ENCODE measurements at places on chromosomes 4 and X.

- no peak for DNase-seq
Observed at GRCh38 chr4:38178392-38178995, 218.3 kb downstream of the PTTG2 start.

GRCh38 chr4:152556283-152556682 lies 20.4 kb upstream of the FBXW7 start:
- no peak for DNase-seq

GRCh38 chr4:41141900-41142299 lies 72.4 kb downstream of the APBB2 start:
- no peak for DNase-seq

- DNase-seq, result peak; percentile 70
Observed at GRCh38 chr4:89307446-89308160, at the start of gene GPRIN3. TSS of gene GPRIN3 (minus strand) at chr4:89307800. CDS start at chr4:89250110, 57,690 bp downstream.

DNA sequence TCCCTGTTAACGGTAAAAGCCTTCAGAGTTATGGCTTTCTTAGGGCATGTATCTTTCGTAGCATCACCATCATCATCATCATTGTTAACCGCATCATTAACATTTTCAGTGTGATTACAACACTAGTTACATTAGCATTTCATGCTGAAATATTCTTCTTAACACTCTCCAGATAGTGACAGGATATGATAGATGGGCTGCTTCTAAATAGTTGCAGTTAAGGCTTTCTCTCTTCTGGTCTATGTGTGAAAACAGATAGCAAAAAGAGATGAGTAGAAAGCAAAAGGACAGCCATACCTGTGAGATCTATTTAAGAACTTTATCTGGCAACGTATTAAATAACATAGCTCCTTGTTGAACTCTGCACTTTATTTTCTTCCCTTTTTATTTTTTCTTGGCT lies 1069.8 kb downstream of the ADGRL3 start:
- DNase-seq, result no peak

GRCh38 chr4:62814510-62815047 lies 1594.7 kb downstream of the TECRL start:
- no peak for DNase-seq

GRCh38 chr4:148740701-148741100 lies 298.5 kb upstream of the NR3C2 start:
- DNase-seq, result no peak

GRCh38 chr4:6427439-6428090 lies 44.8 kb downstream of the PPP2R2C start:
- no peak for DNase-seq

DNA sequence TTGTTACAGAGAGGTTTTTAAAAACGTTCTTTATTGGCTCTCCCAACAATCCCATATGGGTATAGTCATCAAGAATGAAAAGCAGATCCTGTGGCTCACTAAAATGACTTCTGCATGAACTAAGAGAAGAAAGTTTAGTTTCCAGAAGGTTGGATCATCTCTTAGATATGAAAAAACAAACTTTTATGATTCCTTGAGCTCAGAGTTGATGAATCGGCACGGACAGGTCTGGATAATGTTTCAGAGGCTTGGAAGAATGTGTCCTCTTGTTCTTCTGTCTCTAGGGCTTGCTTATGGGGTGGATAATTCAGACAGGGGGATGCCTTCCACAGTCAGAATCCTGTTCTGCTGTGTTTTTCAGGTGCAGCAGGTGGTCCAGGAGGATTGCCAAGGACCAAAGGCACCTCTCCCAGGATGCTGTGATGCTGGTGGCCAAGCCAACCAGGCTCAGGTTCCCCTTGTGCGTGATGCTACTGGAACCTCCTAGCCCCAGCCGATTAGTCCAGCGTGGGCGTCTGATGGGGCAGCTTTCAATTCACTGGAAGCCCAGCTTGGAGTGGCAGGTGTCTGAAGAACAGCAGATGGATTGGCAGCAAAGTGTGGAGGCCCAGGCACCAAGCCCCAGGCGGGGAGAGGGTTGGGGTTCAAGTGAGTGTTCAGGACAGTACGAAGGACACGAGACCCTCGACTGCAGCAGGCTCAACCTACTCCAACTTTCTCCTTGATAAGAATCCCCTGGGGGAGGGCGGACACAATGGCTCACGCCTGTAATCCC lies 30.3 kb downstream of the CCKAR start:
- DNase-seq, result no peak

DNA sequence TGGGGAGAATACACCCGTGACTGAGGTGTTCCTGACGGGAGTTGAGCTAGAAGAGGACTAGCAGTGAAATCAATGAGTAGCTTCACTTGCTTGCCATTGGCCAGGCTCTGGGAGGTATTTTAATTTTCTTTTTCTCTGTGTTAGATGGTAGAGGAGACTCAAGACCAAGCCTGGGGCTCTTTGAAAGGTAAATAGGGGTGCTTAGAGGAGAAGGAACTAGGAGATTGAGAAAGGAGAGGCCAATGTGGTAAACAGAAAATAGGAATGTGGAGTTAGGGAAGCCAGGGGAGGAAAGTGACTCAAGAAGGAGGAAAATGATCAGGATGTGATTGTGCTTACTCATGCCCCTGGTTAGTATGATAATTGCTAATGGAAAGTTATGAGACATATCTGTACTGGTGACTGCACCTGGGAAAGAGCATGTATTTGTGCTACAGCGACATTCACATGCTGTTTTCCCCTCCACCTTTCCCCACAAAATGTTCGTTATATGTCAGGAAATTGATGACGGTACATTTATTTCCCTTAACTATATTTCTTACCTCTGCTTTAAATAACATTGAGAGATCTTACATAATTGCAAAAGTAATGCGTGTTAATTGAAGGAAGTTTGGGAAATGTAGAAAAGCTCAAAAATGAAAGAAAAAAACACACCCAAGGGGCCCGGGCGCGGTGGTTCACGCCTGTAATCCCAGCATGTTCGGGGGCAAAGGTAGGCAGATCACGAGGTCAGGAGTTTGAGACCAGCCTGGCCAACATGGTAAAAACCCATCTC lies 16.9 kb upstream of the LRBA start:
- peak; percentile 37 for DNase-seq

DNA sequence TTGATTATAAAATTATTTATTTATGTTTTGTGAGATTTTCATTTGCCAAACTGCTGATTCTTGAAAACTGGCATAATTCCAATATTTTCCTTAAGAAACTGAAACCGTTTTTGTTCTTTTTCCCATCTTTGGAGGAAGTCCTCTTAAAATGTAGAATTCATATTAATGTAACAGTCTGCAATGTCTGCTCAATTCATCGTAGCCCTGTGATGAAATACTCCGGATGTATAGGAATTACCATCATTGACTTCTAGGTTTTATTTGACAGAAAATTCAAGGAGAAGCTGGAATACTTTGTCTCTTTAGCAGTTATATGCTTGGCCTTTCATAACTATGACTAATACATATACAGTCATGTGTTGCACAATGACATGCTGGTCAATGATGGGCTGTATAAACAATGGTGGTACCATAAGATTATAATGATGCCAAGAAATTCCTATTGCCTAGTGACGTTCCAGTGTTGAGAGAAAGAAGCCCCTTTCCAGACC lies 185.0 kb upstream of the GPRIN3 start:
- peak; percentile 70 for DNase-seq

GRCh38 chr4:106478152-106478551 lies 109.6 kb upstream of the GIMD1 start:
- DNase-seq, result no peak

DNA sequence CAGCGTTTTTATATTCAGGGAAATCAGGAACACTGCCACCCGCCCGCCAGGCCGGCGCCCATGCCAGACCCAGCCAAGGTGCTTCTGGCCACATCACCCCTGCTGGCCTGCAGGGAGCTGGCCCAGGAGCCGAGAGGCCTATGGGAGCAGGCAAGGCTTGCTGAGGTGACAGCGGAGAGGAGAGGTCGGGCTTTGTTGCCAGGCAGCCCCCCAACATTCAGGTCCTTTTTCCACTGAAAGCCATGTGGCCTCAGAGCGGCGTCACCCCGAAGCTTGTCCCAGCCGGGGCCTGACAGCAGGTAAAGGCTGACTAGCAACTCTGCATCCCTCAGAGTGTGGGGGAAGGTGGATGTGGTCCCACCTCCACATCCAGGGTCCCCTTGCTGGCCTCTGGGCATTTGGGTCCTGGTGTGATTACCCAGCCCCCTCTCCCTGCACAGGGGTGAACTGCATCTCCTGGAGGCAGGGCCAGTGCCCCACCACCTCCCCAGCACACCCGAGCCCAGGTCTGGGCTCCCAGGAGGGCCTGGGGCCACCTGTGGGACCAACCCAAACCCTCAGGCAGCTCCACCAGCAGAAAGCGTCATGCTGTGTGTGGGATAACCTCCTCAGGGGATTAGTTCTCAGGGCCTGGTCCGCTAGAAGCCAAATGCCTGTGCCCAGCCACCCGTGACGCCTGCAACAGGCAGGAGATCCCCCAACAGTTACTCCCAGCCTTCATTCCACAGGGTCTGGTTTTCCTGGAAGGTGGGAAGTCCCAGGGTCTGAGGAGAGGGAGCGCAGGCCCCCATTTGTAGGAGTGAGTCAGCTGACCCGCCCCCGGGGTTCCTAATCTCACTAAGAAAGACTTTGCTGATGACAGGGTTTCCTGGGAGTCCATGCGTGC lies at the start of gene PDE6B:
Gene PDE6B, plus strand, starts transcription at position 869 of the 886 bp plus-strand sequence. CDS start 54 bp downstream, outside the sequence.
- no peak for DNase-seq

DNA sequence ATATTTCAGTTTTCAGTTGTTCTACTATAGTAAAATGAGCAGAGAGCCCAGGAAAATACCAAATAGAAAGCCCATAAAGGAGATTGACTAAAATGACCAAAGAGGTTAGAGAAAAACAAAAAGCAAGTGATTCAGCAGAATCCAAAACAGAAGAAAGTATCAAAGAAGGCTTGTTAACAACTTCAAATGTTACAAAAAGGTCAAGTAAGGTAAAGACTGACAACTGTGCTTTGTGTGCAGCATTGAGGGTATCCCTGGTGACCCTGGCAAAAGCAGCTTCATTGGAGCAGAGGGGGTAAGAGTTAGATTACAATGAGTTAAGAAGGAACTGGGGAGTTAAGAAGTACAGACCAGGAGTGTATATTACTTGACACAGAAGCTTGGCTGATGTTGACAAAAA lies 317.9 kb downstream of the OPHN1 start:
- DNase-seq, result no peak

- DNase-seq, result no peak
Observed at GRCh38 chr4:7207628-7208231, 15.4 kb downstream of the SORCS2 start.

GRCh38 chr4:4849524-4850193 lies 9.8 kb upstream of the MSX1 start:
- no peak for DNase-seq

DNA sequence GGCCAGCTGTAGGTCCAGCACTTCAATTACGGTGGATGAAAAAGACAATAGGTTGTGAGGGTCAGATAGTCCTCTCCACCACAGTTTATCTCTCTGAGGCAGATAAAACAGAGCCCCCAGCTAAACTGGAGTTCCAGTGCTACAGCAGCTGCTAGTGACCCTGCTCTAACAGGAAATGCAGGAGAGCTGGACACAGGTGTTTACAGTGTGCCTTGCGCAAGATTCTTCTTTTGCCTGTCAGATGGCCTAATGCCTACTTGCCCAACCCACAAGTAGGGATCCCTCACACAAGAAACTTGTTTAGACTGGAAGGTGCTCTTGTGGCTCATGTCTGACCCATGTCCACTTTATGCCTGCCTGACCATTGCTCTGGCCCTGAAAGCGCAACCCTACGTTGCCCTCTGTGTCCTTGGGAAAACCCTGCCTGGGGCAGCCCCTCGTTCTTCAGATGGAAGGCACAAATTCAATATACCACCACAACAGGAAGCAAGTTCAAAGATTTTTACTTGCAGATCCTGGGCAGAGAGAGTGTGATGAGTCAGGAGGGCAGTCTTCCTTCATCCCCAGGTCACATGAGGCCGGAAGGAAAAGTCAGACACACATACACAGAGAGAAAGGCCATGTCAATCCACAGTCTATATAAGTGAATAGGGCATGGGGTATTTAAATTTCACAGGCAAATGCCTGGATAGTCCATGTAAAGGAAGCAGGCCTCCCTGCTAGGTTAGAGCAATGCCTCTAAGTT lies 105.1 kb upstream of the ADGRL3 start:
- no peak for DNase-seq

DNA sequence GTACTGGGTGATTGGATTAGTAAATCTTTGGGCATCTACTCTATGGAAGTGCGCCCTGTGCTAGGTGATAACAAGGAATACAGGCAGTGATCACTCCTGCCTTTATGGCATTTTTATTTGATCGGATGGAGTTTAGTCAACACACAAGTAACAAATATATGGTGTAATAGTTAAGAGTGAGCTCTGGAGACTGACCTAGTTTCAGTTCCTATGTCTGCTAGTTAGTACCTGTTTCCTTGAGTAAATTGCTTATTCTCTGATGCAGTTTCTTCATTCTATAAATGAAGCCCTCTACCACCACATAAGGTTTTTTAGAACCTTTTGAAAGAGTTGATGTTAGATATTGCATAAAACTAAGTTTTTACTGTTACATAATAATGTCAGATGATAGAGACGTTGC lies 134.6 kb downstream of the KDM6A start:
- DNase-seq, result no peak

GRCh38 chr4:121690001-121690400 lies 6.8 kb downstream of the ANXA5 start:
- DNase-seq, result peak; percentile 89

DNA sequence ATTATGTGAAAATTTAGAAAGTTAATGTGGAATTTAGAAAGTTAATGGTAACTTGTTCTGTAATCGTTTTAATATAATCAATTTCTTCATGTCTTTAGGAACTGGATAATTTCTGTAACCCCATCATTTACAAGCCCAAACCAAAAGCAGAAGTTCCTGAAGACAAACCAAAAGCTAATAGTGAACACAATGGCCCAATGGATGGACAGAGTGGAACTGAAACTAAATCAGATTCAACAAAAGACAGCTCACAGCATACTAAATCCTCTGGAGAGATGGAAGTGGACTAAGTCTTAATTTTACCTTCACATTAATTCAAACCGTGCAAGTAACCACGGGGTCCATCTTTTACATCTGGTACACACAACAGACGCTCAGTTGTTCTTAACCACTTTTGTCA lies 48.1 kb upstream of the PLK4 start:
- peak; percentile 20 for DNase-seq

DNA sequence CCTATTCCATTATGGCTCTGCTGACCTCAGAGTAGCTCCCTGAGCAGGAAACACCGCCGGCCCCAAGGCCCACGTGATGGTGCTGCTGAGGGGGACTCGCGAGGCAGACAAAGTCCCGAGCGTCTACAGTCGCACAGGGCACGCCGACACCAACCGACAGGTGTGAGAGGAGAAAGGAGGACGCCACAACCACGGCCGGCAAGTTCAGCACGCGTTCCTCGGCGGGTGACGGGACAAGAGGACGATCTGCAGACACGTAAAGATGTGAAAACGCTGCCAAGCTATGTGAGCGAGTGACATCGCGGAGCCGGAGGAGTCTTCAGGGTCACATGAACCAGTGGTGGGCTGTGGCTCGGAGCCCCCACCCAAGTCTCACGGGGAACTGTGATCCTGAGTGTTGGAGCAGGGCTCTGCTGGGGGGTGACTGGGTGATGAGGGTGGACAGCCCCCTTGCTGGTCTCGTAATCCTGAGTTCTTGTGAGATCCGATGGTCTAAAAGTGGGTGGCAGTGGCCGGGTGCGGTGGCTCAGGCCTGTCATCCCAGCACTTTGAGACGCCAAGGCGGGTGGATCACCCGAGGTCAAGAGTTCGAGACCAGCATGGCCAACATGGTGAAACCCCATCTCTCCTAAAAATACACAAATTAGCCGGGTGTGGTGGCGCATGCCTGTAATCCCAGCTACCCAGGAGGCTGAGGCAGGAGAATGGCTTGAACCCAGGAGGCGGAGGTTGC lies 34.0 kb downstream of the PPP2R3B start:
- no peak for DNase-seq

- no peak for DNase-seq
Observed at GRCh38 chr4:38605753-38606586, 58.0 kb upstream of the KLF3 start.

GRCh38 chr4:96639932-96640331 lies 800.0 kb downstream of the PDHA2 start:
- no peak for DNase-seq

Measured in suppressor macrophage treated with lipopolysaccharide for 1 hour (primary cell).